RWPE1 (cell line): ENCODE measurements at places on chromosomes 13 and 19.

DNA sequence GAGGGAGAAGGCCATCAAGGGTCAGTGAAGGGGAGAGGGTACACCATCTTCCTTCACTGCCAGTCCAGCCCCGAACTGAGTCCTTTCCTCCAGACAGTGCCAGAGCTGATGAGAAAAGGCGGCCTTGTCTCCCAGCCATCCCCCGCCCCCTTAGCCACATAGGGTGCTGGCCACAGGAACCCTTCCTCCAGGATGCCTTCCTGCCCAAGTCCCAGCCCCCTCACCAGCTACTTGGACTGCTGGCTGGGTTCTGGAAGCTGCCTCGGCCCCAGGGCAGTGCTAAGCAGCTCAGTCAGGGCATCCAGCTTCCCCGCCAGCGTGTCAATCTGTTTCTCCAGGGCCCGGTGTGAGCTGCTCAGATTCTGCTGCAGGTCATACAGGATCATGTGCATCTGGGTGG lies 12.6 kb upstream of the SMG9 start:
- no peak for DNase-seq

GRCh38 chr13:40206241-40207000 lies 460.0 kb downstream of the FOXO1 start:
- peak; percentile 83 for DNase-seq

GRCh38 chr19:9935506-9936325 lies 599 bp downstream of the OLFM2 start:
- no peak for DNase-seq

DNA sequence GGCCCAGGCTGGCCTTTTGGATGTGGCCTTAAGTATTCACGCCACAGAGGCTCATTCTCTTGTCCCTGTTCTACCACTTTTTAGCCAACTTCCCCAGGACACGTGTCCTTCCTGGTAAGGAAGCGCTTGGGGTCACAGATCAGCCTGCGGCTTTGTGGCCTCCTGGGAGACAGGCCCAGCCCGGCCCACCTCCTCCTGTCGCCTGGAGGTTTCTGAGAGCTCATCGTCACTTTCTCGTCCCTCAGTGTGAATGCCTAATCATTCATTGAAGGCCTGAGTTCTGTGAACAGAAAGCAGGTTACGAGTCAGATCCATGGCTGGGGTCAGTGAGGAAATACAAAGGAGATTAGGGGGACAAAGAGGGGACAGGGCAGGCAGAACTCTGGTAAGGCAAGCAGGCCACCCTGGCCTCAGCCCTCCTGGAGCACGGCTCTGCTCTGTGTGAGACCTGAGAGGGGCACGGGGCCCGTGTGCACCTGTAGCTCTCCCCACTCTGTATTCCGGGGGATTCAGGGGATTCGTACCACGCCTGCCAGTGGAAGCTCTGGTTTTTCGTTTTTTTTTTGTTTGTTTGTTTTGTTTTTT lies 38.6 kb upstream of the TSHZ3 start:
- no peak for DNase-seq

DNA sequence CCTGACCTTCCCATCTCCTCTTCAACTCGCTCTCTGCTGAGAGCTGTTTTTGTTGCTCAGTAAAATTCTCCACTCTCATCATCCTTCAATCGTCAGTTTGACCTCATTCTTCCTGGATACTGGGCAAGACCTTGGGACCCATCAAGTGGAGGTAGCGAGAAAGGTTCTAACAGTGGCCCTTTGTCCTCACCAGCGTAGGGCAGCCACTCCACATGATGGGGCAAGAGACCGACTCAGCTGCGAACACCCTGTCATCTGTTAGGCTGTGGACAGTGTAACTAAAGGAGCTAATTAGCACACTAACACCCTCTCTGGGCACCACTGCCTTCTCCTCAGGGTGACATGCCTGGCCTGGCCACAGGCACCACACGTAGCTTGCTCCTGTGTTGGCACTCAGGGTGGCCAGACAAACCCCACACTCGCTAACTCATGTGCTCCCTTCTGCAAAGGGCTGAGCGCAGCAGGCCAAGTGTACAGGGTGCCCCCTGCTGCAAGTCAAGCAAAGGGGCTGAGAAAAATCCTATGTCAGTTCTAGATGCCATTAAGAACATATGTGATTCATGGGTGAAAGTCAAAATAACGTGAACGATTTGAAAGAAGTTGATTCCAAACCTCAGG lies 1216.0 kb downstream of the SLITRK5 start:
- DNase-seq = no peak

DNA sequence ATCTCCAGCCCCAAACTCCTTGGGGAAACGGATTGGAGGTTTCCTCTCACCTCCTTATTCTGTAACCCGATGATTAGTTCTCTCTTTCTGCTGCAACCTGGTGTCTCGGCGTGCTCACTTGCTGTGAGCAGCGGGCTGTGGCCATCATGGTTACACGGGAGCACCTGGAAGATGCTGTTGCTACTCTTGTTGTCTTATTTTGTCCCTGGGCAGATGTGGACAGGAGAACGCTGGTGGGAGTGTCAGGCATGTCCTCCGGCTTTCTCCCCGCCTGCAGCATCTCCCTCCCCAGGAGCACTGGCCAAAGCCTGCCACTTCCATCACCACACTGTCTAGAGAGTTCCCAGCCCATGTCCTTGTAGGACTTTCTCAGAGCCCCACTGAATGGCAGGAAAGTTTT lies 211.8 kb upstream of the ZNF536 start:
- no peak for DNase-seq

GRCh38 chr13:90751026-90751425 lies 596.5 kb upstream of the MIR17HG start:
- DNase-seq = no peak

- peak; percentile 67 for DNase-seq
These were observed 244.4 kb upstream of the MAB21L1 start for GRCh38 chr13:35720690-35721554.

GRCh38 chr13:106234636-106235035 lies 300.8 kb downstream of the EFNB2 start:
- no peak for DNase-seq

DNA sequence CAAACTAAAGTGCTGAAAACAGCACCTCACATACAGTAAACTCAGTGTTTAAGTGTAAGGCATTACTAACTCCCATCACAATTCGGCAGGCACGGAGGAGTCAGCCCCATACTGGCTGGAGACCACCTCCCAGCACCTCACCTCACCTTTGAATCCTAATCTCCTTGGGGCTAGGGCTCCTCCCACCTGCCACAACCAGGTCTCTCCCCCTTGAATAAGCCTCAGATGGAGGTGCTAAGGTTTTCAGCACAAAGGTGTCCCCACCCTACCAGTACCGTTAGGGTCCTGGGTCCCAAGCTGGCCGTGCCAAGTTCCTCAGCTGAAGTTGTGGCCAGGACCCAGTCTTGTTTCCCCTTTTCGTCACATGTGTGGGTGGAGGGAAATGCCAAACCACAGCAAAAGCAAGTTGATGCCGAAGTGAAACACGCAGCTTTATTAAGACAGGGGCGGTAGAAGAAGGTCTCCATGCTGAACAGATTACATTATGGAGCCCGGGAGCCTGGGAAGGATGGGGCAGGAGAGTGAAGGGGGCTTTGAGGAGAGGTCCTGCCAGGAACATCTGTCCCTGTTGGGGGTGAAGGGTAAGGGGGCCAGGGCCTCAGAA lies at the start of gene IGFLR1:
IGFLR1 (minus strand) TSS at position 332 of the 604 bp plus-strand sequence. CDS start 1,272 bp downstream, outside the sequence.
- DNase-seq = no peak
